Fibroblast of skin of right quadriceps (primary cell): ENCODE measurements at places on chromosomes 2 and 18.

DNA sequence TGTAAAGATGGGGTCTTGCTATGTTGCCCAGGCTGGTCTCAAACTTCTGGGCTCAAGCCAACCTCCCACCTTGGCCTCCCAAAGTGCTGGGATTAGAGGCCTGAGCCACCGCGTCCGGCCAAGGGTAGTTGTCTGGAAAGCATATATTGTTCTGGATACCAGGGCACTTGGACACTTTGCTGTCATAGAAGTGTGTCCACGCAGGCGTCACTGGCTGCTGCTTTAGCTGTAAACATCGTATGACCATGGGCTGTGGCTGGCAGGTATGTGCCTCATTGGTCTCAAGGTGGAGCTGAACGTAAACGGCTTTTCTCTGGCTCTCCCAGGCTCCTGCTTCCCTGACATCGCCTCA lies 3.2 kb upstream of the GPR35 start:
- DNase-seq, result no peak

DNA sequence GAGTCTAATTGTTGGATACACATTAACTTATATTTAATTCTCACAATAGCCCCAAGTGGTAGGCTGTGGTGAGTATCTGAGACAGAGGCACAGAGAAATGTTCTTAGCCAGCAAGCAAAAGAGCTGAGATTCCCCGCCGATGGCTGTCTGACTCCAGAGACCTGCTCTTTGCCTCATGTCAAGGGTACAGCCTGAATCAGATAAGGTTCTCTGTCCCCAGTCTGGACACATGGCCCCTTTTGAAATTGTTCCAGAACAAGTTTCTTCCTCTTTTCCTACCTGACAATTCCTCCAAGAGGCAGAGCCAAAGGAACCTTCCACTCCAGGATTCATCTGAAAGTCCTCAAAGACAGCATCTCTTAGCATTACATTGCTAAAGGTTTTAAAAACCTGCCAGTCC lies 512.9 kb upstream of the TNP1 start:
- no peak for DNase-seq

DNA sequence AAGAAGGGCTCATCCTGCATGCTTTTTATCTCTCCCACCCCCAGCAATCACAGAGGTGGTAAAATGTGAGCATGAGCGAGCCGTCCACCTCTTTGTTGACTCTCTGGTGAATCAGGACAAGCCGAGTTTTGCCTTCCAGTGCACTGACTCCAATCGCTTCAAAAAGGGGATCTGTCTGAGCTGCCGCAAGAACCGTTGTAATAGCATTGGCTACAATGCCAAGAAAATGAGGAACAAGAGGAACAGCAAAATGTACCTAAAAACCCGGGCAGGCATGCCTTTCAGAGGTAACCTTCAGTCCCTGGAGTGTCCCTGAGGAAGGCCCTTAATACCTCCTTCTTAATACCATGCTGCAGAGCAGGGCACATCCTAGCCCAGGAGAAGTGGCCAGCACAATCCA lies 19.5 kb downstream of the LIPG start:
- DNase-seq, result no peak

DNA sequence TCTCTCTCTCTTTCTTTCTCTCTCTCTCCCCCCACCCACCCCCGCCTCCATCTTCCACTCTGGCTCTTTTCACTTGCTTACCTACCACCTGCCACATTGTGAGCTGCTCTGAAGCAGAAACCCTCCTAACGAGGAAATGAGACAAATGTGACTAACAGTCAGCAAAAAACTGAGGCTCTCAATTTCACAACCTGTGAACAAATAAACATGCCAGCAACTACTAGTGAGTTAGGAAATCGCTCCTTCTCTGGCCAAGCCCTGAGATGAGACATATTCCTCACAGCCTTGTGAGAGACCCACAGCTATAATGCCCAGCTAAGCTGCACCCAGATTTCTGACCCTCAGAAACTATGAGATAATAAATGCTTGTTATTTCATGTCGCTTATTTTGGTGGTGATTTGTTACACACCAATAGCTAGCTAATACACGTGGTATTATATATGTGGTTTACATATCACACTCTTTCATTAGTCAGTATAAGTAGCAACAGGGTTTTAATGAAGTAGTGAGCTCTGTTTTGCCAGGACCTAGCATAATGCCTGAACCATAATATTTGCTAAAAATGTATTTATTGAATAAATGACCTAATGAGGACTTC lies 8.4 kb upstream of the ZNF521 start:
- no peak for DNase-seq

GRCh38 chr18:78160961-78161656 lies 818.5 kb upstream of the SALL3 start:
- no peak for DNase-seq

DNA sequence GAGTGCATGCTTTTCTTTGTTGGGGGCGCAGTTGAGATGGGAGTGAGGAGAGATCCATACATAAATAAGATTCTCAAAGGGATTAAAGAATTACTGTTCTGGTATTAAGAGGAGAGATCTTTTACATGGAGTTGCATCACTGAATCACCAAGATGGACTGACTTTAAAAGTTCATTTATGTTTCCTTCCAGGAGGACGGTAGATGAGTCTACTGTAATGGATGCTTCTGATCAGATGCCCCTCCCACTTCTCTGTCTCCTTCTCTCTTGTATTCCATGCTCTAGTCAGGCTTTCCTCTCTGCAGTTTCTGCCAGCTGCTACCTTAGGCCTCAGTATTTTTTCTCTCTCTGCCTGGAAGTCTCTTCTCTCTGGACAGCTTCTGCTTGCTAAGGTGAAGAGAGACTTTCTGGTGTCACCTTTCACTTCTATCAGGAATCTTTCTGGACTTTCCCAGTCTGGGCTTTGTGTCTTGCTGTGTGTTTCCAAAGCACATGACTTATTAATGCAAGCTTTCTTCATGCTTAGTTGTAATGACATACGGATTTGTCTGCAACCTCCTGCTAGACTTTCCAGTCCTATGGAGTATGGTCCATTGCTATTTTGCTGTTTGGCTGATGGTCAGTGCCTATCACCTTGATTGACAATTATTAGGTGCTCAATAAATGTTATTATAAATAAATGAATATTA lies 23.6 kb downstream of the FAM171B start:
- DNase-seq, result peak; percentile 23

DNA sequence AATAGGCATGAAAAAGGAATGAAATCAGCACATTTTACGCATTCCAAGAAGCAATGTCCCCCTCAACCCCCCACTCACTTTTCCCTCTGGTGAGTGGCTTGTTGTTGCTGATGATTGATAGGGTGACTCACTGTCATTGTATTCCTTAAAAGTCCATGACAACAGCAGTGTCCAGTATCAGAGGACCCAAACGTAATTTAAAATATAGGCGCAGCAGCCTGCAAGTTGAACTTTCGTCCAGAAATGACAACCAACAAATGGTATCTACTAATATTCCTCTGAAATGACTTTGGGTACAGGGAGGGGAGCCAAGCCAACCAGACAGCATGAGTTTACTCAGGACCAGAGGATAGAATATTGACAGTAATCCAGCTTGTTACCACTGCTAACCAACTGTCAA lies 182.9 kb upstream of the SIX3 start:
- no peak for DNase-seq

- no peak for DNase-seq
These were observed 151.5 kb upstream of the PKDCC start for GRCh38 chr2:41896186-41896846.

- no peak for DNase-seq
These were observed 25.4 kb downstream of the POLE4 start for GRCh38 chr2:74983631-74984392.

- DNase-seq, result no peak
These were observed 528.8 kb downstream of the CMPK2 start for GRCh38 chr2:6336752-6337471.

DNA sequence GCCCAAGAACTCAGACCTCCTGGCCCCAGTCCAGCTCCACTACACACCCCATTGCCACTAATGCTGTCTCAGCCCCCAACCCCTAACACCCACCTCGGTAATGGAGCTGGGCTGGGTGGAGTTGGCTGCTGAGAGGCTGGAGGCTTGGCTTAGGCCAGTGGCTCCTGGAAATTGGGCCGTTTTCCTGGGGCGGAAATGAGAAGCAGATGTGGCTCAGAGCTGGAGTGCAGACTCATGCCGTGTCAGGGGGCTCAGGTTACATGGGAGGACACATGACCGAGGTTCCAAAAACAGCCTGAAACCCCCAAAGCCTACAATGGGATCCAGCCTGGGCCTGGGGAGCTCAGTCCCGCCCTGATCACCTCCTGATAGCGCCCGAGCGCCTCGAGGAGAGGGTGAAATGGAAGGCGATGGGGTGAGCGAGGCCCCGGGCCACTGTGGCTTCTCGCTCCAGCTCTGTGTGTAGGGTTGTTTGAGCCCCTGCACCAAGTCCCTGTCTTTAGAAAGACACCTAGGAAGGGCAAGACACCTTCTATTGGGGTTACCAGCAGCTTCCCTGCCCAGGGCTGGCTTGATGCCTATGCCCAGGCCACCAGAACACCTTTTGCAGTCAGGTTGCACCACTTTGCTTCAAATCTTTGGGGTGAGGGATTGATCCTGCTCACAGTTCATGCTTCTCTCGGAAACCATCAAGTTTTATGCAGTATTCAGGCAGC lies 175.7 kb upstream of the HAAO start:
- DNase-seq, result peak; percentile 96

GRCh38 chr2:149735237-149735958 lies 147.8 kb upstream of the MMADHC start:
- no peak for DNase-seq

- peak; percentile 8 for DNase-seq
These were observed 855.7 kb downstream of the TRIB2 start for GRCh38 chr2:13572466-13572865.

DNA sequence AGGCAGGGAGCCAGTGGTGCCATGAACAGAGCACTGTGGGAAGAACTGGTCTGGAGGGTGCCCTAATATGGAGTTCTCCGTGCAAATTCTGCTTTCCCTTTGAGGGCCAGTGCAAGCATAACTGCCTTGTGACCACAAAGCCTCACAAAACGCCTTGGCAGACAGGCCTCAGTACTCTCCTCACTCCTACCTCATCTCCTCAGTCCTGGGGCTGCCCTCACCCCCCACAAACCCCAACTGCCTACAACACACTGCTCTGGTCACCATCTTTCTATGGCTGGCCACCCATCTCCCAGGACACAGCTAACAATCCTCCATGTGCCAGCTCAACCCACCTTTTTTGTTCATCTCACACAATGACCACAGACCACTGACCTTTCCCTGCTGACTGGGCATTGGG lies 8.9 kb downstream of the COX5B start:
- no peak for DNase-seq

DNA sequence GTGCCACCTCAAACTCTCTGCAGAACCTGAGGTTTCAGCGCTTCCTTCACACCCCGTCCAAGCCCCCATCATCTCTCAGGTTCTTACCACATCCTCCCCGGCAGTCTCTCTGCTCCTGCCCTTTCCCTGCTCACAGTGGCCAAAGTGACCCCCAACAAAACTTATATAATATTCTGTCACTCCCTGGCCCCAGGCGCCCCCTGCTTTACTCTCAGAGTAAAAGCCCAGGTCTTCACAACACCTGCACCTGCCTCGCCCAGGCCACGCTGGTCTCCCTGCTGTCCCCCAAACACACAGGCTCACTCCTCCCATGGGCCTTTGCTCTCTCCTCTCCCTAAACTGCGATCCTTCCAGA lies 6.4 kb downstream of the ITGB1BP1 start:
- DNase-seq, result no peak

- DNase-seq, result no peak
These were observed 5.4 kb downstream of the CXCR4 start for GRCh38 chr2:136112317-136113208.

DNA sequence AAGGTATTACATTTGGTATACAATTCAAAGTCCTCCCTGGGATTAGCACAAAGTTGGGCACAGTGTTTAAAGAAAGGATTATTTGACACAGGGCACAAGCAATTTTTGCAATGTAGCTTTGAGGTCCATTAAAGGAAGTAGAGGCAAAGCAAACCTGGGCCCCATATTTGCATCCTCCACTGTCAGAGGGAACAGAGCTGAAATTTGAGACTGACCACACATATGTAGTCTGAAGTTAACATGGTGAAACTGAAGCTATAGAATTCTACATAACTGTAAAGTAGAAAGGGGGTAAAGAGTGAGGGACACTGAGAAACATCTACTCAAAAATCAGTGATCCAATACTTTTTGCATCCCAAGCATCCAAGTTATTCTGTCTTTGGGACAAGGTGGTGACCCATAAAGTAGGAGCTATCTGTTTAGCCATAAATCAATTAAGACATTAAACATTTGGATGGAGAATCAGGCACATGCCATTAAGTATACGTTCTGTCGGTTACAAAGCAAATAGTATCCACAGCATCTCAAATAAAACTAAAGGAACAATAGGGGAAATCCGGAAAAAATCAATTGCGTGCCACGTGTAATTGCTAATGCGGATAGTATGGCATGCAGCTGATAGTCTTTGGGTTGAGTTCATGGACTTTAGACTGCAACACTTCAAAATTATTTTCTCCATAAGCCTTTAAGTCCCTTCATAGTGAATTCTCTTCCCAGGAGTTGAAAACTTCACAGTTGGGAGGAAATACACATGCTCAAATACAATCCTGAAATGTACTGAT lies 72.6 kb downstream of the PLEKHM3 start:
- no peak for DNase-seq

DNA sequence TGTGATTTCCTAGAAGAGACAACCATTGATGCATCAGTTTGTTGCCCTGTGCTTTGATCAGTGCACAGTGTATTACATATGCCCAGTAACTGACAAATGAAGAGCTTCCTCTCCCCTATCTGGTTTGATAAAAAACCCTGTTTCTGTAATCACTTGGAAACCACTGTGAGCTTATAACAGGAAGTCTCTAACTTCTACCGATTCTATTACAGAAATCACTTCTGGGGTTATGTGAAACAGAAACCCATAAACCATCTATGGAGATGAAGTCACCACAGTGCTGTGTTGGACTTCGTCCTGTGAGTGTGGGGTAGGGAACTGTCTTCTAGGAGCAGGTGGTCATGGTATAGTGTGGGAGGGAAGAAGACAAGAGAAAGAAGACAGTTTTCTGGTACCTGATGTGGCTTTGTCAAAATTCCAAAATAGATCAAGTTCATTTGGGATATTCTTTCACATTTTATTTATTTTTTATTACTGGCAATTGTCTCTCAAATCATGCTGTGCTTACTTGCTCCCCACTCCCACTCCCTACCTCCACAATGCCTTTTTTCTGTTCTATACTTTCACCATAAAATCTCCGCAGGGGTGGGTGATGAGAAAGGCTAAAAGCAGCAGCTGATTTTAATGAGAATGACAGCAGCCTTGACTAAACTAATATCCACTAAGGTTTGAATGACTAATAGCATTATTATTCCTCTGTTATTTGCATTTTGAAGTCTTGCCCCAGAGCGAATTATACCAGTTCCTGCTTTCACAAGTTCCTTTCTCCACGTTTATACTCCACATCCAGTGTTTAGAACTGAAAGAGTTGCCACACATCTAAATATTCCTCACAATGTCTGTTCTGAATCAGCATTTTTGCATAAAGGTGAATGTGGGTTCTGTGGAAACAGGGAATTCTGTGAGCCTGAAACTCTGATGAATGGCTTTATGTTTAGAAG lies 41.7 kb upstream of the RND3 start:
- peak; percentile 87 for DNase-seq

- DNase-seq, result no peak
These were observed 331.9 kb downstream of the SLC8A1 start for GRCh38 chr2:40120026-40120425.
